ENCODE measurements at places on chromosomes 7 and 10. TPM values are rescaled to one million over a fixed set of nuclear protein-coding genes. Genes with fewer than 3 reads are reported as not detected.

DNA sequence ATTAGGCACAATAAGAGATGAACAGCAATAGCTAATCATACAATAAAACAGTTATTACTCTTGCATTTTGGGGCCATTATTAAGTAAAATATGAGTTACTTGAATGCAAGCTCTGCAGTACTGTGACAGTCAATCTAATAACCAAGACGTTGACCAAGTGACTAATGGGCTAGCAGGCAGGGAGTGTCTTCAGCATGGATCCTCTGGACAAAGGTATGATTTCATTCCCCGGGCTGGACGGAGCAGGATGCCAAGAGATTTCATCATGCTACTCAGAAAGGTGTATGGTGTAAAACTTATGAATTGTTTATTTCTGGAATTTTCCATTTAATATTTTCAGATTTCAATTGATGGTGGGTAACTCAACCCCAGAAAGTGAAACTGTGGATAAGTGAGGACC, 80.9 kb downstream of the SHH start:
- no peak for DNase-seq

DNA sequence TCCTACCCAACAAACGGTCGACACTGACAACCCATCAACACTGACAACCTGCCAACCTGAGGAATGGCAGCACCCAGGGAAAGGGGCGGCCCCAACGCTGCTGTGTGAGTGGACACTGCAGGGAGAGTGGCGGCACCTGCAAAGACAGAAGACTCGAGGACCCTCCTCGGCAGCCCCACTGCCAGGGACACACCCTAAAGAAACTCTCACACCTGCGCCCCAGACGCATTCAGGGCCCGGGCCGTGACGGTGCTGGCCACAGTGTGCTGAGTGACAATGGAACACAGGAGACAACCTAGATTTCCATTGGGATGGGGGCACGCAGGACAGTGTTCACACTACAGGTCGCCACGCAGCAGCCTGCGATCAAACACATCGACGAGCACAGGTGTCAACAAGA, 3.6 kb downstream of the CAMK2B start:
- DNase-seq: no peak

DNA sequence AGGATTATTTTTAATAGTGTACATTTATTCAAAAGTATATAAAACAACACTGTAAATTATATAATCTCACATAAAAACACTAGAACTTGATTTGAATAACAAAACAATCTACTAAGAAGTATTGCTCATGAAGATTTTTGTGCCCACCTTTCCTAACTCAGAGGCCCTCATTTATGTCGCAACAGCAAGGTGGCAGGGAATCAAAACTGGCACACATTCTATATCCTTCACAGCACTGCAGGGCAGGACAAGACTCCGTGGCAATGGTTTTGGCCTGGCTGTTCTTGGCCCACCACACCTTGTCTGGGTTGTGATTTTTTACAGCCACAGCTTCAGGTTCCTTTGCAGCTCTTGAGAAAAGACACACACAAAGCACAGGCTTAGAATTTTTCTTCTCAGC, 3.4 kb upstream of the CUZD1 start:
- no peak for DNase-seq

GRCh38 chr10:35356725-35357092, 20.4 kb downstream of the CCNY start:
- peak; percentile 64 for DNase-seq

- DNase-seq: no peak
Observed at GRCh38 chr7:44982535-44982923, 3.7 kb upstream of the MYO1G start.

DNA sequence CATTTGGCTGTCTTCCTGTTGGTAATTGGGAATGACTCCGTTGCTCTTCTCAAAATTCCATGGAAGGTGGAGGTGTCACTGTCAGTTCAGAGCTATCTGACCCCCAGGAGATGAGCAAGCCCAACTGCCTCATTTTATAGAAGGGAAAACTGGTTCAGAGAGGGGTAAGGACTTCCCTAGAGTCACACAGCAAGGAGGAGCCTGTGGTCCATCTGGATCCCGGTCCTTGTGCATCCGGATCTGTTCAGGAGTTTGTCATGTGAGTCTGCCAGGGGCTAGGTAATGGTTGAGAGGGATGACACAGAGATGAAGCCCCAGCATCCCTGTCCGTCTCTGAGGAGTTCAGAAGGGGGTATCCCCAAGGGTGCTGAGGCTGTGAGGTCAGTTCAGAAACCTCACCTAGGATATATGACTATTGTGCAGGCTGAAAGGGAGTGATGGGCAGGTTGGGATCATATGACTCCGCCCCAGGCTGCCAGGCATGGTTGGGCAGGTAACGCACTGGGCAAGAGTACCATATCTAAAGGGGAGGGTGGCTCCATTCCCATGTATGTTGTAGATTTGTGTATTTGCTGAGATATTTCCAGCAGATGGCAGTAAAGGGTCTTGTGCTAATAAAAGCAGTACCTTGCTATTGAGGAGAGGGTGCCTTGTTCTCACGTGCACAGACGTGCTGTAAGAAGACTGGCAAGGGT, 16.0 kb upstream of the SLC29A3 start:
- DNase-seq: no peak

- DNase-seq: no peak
Observed at GRCh38 chr7:130365088-130365487, 15.2 kb upstream of the CPA1 start.

- no peak for DNase-seq
Observed at GRCh38 chr7:975702-976473, 539 bp upstream of the COX19 start.

GRCh38 chr7:158236400-158236799, 351.2 kb downstream of the PTPRN2 start:
- no peak for DNase-seq

GRCh38 chr7:129540340-129540739, 38.0 kb downstream of the SMKR1 start:
- DNase-seq: no peak

GRCh38 chr10:131655101-131655849, 245.5 kb upstream of the PPP2R2D start:
- no peak for DNase-seq

DNA sequence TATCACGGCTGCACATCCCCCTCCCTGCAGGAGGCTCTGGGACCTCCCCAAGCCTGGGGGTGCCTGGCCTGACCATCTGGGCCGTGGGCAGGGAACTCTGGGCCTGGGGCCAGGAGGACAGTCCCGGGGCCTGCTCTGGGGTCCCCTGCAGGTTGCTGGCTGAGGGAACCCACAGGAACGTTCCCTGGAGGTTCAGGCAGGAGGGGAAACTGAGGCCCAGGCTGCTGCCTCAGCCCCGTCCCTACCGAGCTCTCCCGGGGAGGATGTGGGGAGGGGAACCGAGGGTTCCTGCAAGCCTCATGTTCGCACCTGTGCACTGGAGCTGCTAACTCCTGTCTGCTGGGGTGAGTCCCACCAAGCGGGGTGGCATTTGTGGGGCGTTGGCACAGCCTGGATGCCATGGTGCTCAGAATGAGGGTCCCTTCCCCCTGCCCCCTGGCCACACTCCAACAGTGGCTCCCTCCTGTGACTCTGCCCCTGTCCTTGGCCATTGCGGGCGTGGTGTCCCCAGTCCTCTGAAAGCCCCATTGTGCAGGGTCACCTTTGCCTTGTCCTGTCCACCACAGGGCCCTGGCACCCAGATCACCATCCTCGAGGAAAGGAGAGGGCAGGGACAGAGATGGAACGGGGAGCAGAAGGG, 9.4 kb downstream of the ELFN1 start:
- peak; percentile 27 for DNase-seq

- DNase-seq: no peak
Observed at GRCh38 chr10:22133749-22134624, 83.8 kb downstream of the EBLN1 start.

- no peak for DNase-seq
Observed at GRCh38 chr7:94374721-94375566, 19.8 kb upstream of the COL1A2 start.

DNA sequence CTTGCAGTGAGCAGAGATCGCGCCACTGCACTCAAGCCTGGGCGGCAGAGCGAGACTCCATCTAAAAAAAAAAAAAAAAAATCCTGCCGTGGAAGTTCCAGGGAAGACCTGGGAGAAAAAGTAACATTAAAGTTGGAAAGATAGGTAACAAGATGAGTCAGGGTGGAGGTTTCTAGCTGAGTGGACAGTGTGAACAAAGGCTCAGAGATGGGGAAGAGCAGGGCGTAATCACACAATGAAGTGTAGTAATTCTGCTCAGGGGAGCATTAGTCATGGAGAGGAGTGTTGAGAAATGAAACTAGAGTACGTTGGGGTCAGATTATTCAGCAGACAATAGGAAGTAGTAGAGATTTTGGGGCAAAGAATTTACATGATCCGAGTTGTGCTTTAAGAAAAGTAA, 21.6 kb upstream of the WASL start:
- no peak for DNase-seq

GRCh38 chr10:4312051-4312835, 513.8 kb upstream of the AKR1E2 start:
- no peak for DNase-seq

DNA sequence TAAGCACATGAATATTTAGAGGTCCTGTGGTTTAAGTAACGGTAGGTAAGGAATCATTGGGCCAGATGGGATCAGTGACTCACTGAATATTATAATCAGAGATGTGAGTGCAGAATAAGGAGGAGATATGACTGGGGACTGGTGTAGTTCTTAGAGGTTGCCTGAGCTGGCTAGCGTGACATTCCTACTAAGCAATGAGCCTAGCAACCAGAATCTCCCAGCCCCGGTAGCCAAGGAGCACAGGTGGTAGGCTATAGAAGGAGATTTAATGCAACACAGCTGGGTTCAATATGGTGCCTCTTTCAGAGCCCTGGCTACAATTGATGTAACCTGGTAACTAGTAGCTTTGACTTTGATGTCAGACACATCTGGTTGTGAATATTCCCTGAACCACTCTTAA, 641.6 kb downstream of the AUTS2 start:
- no peak for DNase-seq

GRCh38 chr10:125060826-125061556, 99.4 kb downstream of the CTBP2 start:
- peak; percentile 54 for DNase-seq

DNA sequence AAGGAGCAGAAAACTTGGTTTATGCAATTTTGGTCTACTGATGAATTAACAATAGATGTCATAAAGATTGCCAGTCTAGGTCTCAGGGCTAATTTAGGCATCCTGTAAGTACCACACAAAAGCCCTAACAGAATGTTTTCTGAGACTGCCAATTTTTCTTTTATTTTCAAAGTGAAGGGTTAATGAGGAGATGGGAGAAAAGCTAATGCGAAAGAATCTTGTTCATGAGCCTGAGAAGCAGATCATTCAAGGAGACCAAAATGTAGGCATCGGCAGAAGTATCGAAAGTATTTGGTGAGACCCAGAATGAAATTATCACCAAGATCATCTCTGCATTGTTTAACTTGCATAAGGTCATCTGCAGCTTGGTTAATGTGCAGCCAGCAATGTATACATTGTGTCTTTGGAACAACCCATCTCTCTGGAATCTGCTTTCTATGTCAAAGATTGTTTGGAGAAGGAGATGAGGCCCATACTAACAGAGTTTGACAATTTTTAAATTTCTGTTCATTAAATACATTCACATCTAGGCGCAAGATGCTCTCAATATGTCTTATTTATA, 163.3 kb upstream of the GLI3 start:
- no peak for DNase-seq

GRCh38 chr7:7183061-7183837, 905 bp downstream of the C1GALT1 start:
- peak; percentile 70 for DNase-seq

DNA sequence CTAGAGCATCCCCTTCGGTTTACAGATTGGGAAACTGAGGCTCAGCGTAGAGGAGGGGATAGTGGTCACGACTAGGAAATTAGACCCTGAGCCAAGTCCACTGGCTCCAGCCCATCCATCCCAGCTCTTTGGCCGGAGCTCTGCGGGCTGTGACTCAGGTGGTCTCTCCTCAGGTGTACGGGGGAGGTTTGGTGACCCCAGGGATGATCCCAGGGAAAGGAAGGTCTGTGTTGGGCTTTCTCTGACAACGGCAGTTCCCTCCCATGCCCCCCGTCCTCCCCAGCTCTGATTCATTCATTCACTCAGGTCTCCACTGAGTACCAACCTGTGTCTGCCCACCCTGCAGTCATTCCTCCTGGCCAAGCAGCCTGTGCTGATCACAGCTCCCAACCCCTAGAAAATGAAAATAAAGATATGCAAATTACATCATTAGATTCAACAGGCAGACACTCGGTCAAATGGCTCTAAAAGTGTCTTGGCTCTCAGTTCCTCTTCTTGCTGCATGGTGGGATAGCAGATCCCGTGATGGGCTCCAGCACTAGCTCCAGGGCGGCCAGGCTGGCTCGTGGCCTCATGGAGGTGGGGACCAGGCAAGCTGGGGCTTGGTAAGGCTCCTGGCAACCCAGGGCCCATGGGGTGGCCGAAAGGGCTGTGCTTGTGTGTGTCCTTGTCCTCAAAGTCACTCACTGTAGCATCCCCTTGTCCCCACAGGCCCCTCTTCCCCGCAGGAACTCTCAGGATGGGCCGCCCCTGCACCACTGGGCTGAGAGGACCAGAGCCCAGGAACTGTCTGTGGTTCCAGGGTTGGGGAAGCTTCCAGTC, 37.8 kb downstream of the CLRN3 start:
- DNase-seq: no peak

GRCh38 chr7:27212497-27213432, 12.9 kb upstream of the HOXA13 start:
- no peak for DNase-seq

- DNase-seq: no peak
Observed at GRCh38 chr7:19834566-19834965, 61.1 kb upstream of the TMEM196 start.

DNA sequence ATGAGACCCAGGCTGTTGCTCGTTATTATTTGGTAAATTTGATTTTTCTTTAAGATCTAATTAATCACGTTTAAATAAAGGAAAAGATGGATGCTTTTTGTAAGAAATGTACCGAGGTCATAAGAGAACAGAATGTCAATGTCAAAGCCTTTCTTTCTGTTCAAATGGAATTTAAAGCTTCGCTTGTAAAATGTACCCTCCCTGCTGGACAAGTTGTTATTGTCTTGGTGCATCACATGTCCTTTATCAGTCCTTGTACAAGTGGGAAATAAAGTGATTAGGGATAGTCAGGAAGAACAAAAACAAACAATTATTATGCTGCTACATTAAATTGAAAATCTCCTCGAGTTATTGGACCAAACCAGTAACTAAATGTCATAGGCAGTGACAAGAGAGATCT, 363.2 kb downstream of the PHTF2 start:
- DNase-seq: no peak

- DNase-seq: no peak
Observed at GRCh38 chr7:81687062-81687461, 82.8 kb downstream of the HGF start.

- peak; percentile 37 for DNase-seq
Observed at GRCh38 chr10:47076949-47077361, 165.7 kb downstream of the PTPN20 start.

DNA sequence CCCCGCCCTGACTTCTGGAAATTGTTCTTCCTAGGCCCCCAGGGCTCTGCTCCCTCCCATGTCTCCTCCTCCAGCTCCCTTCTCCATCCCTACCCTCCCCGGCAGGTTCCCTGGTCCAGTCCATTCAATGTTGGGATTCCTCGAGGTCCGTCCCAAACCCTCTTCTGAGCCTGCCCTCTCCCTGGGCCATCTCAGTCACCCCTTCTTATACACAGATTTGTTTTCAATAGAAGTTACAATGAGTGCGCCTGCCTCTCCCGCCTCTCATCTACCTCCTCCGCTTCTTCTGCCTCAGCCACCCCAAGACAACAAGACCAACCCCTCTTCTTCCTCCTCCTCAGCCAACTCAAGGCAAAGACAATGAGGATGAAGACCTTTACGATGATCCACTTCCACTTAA, 67.9 kb downstream of the OAT start:
- no peak for DNase-seq

The NUB1 gene
- 73.3 TPM for total RNA-seq

The IRF5 gene
- total RNA-seq: 16.5 TPM

The UROS gene
- 57.9 TPM for total RNA-seq

The HOXA13 gene
- total RNA-seq: not detected

The SVIL gene
- 3.7 TPM for total RNA-seq

The SDK1 gene
- 0.05 TPM for total RNA-seq

All from activated CD8-positive, alpha-beta memory T cell treated with anti-CD3 and anti-CD28 coated beads, Interleukin-2, amount 10 ng/mL, durations not matched to agents 7 days and 5 days (primary cell).